ENCODE measurements at places on chromosomes 13 and 19. TPM values are rescaled to one million over a fixed set of nuclear protein-coding genes. Genes with fewer than 3 reads are reported as not detected.

GRCh38 chr13:44762911-44763310, 186.8 kb upstream of the TSC22D1 start:
- DNase-seq = no peak
- H3K27ac ChIP-seq = no peak overlapping the region

GRCh38 chr13:41696163-41697003, 239.0 kb downstream of the RGCC start:
- H3K36me3 ChIP-seq = no peaks in the 10 kb centered on the region
- H3K4me3 ChIP-seq = no peak overlapping the region
- no peaks in the 10 kb centered on the region for H3K27me3 ChIP-seq

The GAPDHS gene
- total RNA-seq = not detected

DNA sequence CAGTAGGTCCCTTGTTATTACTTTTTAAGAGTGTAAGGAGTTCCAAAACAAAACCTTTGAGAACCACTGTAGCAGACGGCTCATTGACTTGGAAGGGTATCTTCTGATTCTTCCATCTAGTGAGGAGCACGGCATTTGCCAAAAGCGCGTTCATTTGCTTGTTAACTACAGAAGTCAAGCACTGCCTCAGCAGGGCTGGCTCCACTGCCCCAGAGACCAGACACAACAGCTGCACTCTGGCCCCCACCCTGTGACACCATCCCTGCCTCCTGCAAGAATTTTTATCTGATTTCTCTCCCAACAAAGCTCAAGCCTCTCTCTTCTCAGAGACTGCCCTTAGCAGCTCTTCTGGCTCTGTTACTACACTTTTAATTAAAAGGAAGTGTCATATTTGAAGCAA, 20.7 kb upstream of the XPO4 start:
- no peak overlapping the region for H3K27ac ChIP-seq
- no peaks in the 10 kb centered on the region for H3K36me3 ChIP-seq
- no peak overlapping the region for H3K4me3 ChIP-seq

DNA sequence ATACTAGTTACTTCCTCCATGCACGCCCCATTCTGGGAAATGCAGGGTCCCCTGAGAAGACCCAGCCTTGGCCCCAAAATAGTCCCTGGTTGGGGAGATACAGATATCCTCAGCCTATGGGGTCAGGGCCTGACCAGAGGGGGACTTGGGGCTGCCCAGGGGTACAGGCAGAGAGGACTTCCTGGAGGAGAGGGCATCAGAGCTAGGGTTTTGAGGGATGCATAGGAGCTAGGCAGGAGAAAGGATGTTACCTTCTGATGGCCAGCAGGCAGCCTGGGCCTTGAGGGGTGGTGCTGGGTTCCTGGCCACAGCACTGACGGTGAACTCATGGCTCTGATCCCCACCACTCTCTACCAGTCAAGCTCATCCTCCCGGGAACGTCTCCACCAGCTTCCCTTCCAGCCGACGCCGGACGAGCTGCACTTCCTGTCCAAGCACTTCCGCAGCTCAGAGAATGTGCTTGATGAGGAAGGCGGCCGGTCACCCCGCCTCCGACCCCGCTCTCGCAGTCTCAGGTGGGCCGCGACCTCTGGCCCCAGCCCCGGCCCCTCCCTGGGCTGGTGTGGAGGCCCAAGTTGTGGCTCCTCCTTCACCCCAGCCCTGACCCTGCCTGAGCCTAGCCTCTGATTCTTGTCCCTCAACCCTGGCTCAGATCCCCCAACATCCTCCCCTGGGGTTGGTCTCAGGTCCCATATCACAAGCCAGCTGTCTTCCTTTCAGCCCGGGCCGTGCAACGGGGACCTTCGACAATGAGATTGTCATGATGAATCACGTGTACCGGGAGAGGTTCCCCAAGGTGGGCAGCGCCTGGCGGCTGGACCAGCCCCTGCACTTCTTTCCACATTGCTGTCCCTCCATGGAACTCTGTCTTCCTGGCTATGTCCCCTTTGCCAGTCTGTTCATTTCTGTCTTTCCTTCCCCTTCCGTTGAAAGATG, 25.6 kb downstream of the MAST3 start:
- H3K27ac ChIP-seq = peak overlapping the region; percentile 36
- H3K27me3 ChIP-seq = no peaks in the 10 kb centered on the region
- DNase-seq = no peak
- peaks cover 56% of the 10 kb centered on the region for H3K36me3 ChIP-seq

The PCDH17 gene
- 40.9 TPM for total RNA-seq

DNA sequence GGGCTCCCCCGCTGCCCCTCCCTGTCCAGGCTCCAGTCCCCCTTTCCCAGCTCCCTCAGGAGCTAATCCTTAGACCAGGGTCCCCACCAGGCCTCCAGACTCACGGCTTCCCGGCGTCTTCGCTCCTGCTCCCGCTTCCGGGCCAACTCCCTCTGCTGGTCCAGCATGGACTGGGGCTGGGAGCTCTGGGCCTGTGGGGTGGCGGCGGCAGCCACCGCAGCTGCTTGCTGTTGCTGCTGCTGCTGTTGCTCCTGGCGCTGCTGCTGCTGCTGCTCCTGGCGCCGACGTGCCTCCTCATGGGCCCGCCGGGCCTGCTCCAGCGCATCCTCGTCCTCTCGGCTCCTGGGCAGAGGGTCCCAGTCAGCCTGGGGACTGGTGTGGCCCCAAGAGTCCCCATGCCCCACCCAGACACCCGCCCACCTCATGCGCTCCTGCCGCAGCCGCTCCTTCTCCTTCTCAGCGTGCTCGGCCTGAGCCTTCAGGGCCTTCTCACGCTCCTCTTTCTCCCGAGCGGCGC, 6.4 kb upstream of the EPHX3 start:
- H3K4me1 ChIP-seq = peaks cover 1% of the 10 kb centered on the region
- H3K27me3 ChIP-seq = no peaks in the 10 kb centered on the region
- DNase-seq = no peak
- no peak overlapping the region for H3K4me3 ChIP-seq
- no peak overlapping the region for H3K27ac ChIP-seq

The FCAR gene
- 6.7 TPM for total RNA-seq

DNA sequence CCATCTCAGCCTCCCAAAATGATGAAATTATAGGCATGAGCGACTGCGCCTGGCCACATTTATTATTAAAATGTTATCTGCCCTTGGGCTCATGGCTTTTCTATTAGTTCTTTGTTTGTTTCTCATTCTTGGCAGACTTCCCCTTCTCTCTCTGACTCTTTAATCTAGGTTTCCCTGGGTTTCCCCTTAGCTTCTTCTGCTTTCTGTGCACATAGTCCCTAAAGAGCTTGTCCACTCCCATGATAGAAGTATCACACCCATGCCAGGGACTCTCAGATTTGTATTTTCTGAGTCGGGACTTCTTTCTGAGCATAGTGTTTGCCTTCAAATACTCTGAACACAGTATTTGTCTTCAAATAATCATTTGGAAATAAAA, 38.6 kb upstream of the ITM2B start:
- H3K4me3 ChIP-seq = no peak overlapping the region
- H3K36me3 ChIP-seq = no peaks in the 10 kb centered on the region
- H3K4me1 ChIP-seq = no peaks in the 10 kb centered on the region
- DNase-seq = no peak

DNA sequence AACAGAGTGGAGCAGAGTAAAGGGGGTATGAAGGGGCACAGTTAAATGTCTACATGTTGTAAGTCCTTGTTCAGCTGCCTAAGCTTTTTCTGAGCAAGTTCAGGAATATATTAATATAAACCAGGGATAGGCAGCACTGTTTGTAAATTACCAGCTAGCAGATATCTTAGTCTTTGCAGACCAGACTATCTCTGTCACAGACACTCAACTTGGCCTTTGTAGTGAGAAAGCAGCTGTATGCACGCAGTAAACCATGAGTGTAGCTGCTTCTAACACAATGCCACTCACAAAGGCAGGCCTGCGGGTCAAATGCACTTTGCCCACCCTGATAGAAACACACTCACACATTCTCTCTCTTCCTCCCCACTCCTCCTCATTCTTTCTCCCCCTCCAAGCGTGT, 1016.9 kb downstream of the UQCRFS1 start:
- H3K36me3 ChIP-seq = no peaks in the 10 kb centered on the region
- DNase-seq = no peak
- H3K4me1 ChIP-seq = no peaks in the 10 kb centered on the region
- H3K27me3 ChIP-seq = no peaks in the 10 kb centered on the region
- no peak overlapping the region for H3K4me3 ChIP-seq

GRCh38 chr13:101514695-101515275, 62.3 kb downstream of the ITGBL1 start:
- H3K27ac ChIP-seq = no peak overlapping the region
- no peaks in the 10 kb centered on the region for H3K36me3 ChIP-seq
- H3K27me3 ChIP-seq = no peaks in the 10 kb centered on the region
- H3K4me3 ChIP-seq = no peak overlapping the region

DNA sequence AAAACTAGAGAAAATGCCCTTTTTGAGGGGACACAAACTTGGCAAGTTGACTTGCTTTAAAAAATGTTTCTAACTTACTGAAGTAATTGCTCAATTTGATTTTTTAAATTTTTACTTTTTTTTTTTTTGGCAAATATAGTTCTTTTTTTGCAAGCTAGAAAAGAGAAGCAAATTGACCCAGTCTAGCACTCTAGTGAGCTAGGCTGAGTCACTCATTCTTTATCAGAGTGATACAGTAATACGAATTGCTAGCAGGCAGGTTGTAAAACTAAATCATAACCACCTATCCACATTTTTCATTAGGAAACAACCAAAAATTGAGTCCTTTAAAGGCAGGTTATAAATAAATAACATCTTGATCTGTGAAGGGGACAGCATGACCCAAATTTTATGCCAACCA, 51.9 kb upstream of the C1QTNF9 start:
- H3K4me3 ChIP-seq = no peak overlapping the region
- peaks cover 14% of the 10 kb centered on the region for H3K4me1 ChIP-seq
- H3K36me3 ChIP-seq = peaks cover 11% of the 10 kb centered on the region
- DNase-seq = no peak
- no peaks in the 10 kb centered on the region for H3K27me3 ChIP-seq

DNA sequence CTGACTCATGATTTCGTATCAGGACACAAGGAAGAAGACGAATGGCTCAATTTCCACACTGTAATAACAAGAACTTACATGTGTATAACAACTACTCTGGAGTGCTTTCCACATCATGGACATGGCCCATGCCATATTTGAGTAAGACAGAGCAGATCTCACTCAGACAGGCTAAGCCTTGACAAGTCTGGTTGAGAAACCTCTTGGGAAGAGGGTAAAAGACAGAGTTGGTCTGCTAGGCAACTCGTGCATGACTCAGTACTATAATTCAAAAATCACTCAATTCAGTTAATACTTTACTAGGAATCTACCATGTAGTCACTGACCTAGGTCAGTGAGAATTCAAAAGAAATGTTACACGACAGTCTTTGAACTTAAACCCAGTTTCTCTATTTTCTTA, 5.7 kb upstream of the THSD1 start:
- H3K27ac ChIP-seq = no peak overlapping the region
- no peak for DNase-seq
- peaks cover 2% of the 10 kb centered on the region for H3K4me1 ChIP-seq
- H3K4me3 ChIP-seq = no peak overlapping the region
- H3K36me3 ChIP-seq = peaks cover 62% of the 10 kb centered on the region

The MAB21L1 gene
- 0.21 TPM for total RNA-seq

The KIR2DL4 gene
- total RNA-seq = 0.38 TPM

The CYP2S1 gene
- total RNA-seq = 11.0 TPM

The PROZ gene
- not detected for total RNA-seq

GRCh38 chr19:17610384-17610783, 54.9 kb downstream of the COLGALT1 start:
- H3K27me3 ChIP-seq = peaks cover 10% of the 10 kb centered on the region
- no peak overlapping the region for H3K27ac ChIP-seq
- no peaks in the 10 kb centered on the region for H3K36me3 ChIP-seq
- no peak overlapping the region for H3K4me3 ChIP-seq
- no peak for DNase-seq
- H3K4me1 ChIP-seq = peaks cover 13% of the 10 kb centered on the region

- no peaks in the 10 kb centered on the region for H3K36me3 ChIP-seq
- H3K4me1 ChIP-seq = no peaks in the 10 kb centered on the region
- peaks cover 62% of the 10 kb centered on the region for H3K27me3 ChIP-seq
- H3K4me3 ChIP-seq = no peak overlapping the region
Observed at GRCh38 chr19:55435020-55435419, 8.1 kb downstream of the SHISA7 start.

GRCh38 chr19:2503521-2504109, 27.7 kb downstream of the GADD45B start:
- peaks cover 32% of the 10 kb centered on the region for H3K4me1 ChIP-seq
- no peak overlapping the region for H3K27ac ChIP-seq
- peak; percentile 48 for DNase-seq
- no peak overlapping the region for H3K4me3 ChIP-seq
- H3K36me3 ChIP-seq = no peaks in the 10 kb centered on the region

The RGS9BP gene
- 2.1 TPM for total RNA-seq

DNA sequence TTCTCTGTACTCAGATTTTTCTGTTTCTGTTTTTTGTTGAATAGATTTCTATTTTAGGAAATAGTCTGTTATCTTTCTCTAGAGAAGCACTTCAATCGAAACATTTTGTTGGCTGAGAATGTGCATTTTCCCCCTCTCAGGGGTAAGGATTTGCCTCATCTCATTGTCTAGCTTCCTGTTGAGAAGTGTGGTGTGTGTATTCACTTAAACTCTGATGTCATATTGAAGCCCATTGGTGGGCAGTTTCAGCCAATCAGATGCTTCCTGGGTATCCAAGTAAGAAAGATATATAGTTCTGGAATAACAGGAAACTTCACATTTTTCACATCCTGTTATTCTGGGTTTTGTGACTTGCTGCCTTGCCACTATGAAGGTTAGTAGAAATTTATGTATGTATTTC, 87.6 kb downstream of the ARHGEF7 start:
- H3K27ac ChIP-seq = peak overlapping the region; percentile 32
- peaks cover 5% of the 10 kb centered on the region for H3K36me3 ChIP-seq
- peak overlapping the region; percentile 10 for H3K4me3 ChIP-seq
- H3K27me3 ChIP-seq = no peaks in the 10 kb centered on the region
- peaks cover 39% of the 10 kb centered on the region for H3K4me1 ChIP-seq

DNA sequence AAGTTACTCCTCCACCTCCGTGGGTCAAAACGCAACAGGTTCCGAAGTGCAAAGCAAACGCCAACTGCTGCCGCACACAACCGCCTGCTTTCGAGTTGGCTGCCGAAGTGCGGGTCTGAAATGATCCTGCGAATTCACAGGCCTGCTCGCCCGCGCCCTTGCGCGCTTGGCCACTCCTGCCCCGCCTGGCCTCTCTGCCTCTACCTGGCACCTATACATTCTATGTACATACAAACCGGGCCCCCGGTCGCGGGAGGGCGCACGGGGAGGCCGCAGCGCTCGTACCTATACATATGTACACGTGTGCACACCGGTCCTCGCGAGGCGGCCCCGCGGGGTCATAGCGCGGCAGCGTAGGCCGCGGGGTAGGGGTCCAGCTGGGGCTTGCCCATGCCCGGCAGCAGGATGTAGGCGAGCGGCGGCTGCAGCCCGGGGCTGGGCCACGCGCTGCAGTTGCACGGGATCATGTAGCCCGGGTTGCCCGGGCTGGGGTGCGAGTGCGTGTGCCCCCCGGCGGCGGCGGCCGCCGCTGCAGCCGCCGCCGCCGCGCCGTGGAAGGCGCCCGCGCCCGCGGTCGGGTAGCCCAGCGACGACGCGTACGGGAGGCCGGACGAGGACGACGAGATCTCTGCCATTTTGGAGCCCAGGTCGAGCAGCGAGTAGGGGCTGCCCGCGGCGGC, 1.3 kb downstream of the SOX21 start:
- H3K36me3 ChIP-seq = no peaks in the 10 kb centered on the region
- H3K4me3 ChIP-seq = peak overlapping the region; percentile 27
- H3K27ac ChIP-seq = no peak overlapping the region

Data from lower lobe of right lung (tissue), 2 donors.